ENCODE measurements at places on chromosomes 5 and 9. TPM values are rescaled to one million over a fixed set of nuclear protein-coding genes. Genes with fewer than 3 reads are reported as not detected.

DNA sequence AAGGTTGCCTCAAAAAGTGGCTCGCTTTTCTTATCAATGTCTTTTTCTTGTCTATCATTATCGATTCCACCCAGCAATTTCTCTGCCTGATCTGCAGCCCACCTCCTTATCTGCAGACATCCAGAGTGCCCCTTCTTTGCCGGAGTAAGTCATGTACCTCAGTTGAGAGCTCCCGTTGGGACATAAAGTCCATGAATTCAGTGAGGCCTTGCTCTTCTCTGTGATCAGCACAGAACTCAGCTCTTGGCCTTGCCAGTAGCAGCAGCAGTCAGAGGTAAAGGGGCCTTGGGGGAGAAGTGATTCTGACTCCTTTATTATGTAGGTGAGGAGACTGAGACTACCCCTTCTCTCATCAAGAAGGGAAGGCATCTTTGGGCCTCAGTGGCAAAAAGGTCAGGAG, 24.9 kb upstream of the DCAF12 start:
- no peak for DNase-seq

The GABRA6 gene
- not detected for total RNA-seq

The TMC1 gene
- not detected for total RNA-seq

DNA sequence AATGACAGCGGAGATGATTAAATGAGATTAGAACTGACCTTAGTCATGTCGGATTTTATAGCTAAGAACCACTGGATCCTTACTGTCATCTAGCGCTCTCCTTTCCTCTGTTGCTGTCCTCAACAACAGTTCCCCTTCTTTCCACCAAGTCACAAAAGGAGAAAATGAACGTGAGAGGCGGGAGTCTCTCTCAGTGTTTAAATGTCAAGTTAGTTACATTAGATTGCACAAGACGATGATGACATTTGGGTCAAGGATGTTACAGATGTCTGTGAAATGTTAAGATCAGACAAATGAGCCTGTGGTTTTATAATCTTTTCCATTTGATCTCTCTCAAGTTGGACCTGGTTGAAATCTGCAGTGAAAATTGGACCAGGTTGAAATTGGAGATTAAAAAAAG, 53.5 kb downstream of the FBXO38 start:
- no peak for DNase-seq

DNA sequence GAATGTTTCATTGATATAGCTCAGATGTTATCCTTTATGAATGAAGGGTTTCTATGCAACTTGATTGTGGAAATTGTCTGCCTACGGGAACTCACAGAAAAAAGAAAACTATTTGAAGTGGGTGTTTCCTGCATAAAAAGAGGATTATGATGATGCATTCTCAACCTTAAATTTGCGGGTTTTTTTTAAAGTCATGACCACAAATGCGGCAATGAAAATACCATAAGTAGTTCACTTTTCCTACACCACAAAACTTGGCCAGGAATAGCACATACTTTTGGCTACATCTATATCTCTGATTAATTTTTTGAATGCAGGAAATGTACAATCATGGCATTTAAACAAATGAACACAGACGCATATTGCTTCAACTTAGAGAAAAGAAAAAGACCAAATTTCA, 754.7 kb downstream of the DTWD2 start:
- no peak for DNase-seq

DNA sequence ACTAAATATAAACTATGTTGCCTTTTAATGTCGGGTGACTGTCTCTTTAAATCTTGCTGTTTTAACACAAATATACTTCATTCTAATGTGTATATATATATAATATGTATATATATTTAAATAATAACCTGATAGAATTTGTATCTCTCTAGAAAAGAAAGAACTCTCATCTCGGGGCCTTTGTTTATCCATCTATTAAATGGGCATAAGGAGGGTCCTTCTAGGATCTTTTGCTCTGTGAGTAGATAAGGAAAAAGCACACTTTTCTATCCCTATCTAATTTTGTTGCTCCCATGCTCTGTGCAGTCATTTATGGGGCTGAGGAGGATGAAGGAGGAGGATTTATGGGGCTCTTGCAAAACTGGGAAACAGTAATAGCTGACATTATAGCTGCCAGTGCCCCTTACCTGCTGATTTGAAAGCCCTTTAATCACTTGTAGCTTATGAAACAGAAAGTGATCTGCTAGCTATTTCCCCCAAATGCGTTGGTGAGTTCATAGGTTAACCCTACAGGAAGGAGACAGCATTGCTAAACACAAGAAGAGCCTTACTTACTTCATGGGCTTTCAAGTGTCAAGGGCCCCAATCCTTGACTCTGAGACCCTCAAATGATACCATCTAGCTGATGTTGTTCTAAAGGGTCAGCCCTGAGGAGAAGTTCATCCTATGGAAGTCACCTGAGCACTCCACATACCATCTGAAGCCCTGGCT, 5.8 kb upstream of the PPARGC1B start:
- DNase-seq: no peak

- no peak for DNase-seq
Measured at GRCh38 chr5:66606713-66607112, 10.5 kb downstream of the MAST4 start.

The TNPO1 gene
- total RNA-seq: 62.4 TPM

The OR1J4 gene
- not detected for total RNA-seq

DNA sequence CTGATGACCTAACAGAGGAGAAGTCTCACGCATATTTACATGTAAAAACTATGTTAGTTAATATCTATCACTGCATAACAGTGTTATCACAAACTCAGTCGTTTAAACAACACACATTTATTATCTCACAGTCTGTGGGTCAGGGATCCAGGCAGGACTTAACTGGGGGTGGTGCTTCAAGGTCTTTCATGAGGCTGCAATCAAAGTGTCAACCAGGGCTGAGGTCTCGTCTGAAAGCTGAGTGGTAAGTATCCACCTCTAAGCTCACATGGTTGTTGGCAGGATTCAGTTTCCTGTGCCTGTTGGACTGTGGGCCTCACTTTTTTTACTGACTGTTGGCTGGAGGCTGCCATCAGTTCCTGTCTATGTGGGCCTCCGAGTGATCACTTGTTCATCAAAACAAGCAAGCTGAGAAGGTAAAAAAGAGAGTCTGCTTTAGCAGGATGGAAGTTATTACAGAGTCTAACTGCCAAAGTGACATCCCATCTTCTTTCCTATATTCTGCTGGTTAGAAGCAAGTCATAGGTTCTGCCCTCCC, 188.6 kb downstream of the CARTPT start:
- no peak for DNase-seq

- DNase-seq: no peak
Measured at GRCh38 chr5:142184988-142185387, 76.4 kb downstream of the NDFIP1 start.

The PCDHB13 gene
- total RNA-seq: 5.0 TPM

GRCh38 chr5:161064297-161064696, 212.3 kb upstream of the ATP10B start:
- DNase-seq: no peak

The DPYSL3 gene
- 56.2 TPM for total RNA-seq

- DNase-seq: no peak
Measured at GRCh38 chr5:65017636-65018035, 248.9 kb downstream of the CWC27 start.

The PAX5 gene
- 0.59 TPM for total RNA-seq

DNA sequence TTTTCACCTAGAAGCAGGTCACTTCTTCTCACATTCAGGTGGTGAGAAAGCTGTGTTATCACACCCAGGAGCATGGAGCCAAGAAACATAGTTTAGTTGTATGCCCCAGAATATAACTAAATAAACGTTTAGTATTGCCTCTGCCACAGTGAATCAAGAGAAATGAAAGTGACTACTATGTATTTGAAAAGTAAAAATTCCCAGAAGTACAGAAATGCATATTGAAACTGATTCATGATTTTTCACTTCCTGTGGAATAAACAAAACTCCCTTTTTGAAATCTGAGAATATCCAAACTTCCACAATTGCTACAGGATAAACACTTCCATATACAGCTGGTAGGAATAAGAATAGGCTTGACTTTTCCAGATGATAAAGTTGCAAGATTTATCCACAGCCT, 15.3 kb upstream of the NINJ1 start:
- DNase-seq: no peak

GRCh38 chr9:136762915-136763648, 1.2 kb downstream of the LCN15 start:
- DNase-seq: no peak

- DNase-seq: no peak
Measured at GRCh38 chr5:172567294-172567693, 73.8 kb upstream of the NEURL1B start.

- DNase-seq: no peak
Measured at GRCh38 chr5:154059039-154059430, 20.3 kb downstream of the MFAP3 start.

- DNase-seq: no peak
Measured at GRCh38 chr9:31541721-31542281, 842.6 kb upstream of the ACO1 start.

GRCh38 chr5:134576386-134577021, 51.0 kb downstream of the JADE2 start:
- no peak for DNase-seq

GRCh38 chr5:1658665-1659064, 134.9 kb upstream of the LPCAT1 start:
- peak; percentile 13 for DNase-seq

- DNase-seq: no peak
Measured at GRCh38 chr9:98357921-98358535, 102.6 kb upstream of the TBC1D2 start.

DNA sequence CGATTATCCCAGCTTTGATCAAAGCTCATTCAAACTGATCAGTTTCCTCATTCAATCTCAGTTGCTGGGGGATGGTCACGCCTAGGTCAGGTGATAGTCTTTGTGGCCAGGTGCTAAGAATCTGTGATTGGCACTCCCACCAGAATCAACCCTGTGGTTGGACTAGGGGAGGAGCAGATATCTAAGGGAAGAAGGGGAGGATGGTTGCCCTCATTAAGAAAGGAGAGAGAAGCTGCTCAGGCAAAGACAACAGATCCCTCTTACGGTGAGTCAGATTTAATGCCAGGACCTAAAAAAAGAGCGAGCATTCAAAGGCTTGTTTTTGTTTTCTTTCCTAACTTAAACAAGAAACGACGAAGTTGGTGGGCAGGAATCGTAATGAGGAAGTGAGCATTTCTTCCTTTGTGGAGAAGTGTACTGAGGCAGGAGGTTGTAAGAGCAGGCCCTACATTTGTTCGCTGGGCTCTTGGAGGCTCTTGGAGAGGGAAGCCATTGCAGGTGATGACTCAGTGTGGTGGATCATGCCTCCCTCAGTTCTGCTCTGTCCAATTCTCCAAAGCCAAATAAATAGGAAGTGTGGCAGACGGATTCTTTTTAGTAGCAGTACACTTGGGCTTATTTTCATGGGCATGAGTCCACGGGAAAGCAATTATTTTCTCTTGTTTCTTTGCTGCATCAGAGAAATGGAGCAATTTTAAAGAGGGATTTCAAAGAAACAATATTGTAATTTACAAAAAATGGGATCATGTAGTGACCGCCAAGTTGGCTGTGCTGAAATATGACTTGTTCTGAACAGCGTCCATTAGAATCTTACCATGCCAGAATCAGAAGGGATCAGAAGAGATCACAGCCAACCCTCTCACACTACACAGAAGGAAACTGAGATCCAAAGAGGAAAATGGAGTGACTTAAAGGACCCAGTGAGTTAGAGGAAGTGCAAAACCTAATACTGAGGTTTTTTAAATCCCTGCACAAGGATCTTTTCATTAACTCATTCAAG, 18.7 kb upstream of the TGFBR1 start:
- DNase-seq: no peak

- DNase-seq: no peak
Measured at GRCh38 chr9:18421391-18421790, 52.6 kb upstream of the ADAMTSL1 start.

DNA sequence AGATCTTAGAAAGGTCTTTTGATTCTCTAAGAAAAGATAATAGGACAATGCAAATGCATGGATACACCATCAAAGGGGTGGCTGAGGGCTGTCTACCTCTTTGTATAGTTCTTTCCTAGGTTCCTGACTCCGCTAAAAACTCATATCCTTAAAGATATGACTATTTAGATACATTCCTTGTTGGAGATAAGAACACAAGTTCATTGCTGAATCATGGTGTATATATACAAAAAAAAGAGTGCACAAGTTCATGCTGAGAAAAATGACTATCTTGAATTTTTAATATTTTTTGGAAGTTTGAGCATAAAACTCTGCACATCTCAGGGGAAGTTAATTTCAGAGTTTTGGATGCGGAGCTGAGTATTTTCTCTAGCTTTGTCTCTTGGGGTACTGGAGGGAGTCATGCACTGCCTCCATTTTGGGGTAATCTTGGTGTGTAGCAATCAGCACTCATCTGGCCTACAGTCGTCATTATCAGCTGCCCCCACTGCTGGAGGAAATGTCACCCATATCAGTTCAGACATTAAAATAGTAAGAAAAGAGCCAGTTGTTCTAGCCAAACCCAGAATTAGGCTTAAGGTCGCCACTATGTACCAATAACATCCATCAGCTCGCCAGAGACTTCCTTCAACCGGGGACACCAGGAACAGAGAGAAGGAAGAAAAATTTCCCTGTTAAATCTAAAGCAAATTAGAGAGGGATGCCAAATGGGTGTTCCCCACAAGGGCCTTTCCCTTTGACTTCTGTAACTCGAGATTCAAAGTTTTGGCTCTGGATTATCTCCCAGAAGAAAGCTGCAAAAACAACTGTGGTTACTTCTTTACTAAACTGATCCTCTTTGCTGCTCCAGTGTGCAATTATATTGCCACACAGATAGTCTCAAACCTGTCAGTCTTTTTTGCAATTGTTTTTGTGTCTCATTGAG, 49.0 kb downstream of the PTTG1 start:
- no peak for DNase-seq
